ENCODE measurements at places on chromosomes 2 and 18.

DNA sequence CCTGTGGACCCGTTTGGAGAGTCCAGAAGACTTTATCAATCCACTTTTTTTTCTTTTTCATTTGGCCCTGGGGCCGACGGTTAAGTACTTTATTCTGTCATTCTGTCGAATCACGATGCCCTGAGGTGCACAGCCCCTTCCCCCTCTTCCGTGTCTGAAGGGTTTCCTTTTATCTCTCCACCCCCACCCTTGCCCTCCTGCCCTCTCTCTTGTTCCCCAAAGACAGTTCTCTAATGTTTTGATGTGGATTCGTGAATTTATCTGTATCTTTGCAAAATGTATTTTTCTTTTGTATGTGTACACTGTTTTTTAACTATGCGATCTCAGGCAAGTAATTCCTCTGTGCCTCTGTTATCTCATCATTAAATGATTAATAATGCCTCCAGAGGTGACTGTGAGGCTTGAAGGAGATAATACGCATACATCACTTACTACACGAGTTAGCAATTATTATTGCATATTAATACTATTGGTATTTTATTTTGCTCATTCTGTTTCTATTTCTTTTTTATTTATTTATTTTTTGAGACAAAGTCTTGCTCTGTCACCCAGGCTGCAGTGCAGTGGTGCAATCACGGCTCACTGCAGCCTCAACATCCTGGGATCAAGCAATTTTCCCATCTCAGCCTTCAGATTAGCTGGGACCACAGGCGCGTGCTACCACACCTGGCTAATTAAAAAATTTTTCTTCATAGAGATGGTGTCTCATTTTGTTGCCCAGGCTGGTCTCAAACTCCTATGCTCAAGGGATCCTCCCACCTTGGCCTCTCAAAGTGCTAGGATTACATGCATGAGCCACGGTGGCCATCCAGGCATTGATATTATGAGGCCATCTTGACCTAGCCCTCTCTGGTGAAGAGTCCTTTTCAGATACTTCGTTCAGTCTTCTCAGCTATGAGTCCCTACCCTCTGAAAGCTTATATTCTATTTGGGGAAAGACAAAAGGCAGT lies 1.4 kb upstream of the CASP8 start:
- no peak for DNase-seq

DNA sequence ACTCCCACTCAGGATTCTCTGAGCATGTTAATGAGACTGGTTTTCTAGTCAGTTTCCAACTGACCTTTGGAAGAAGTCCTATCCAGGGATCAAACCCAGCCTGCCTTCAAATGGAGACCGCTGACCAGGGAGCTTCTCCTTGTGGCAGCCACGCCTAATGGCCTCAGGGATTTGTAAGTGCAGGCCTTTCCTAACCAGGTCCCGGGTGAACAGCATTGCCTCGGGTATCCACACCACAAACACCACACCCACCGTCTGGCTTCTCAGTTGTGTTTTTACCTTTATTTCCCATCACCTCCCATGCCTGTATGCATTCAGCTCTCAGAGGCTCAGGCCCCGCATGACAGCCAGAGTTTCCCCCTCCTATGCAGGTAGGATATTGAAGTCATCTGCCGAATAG lies 406.3 kb upstream of the HS6ST1 start:
- DNase-seq = no peak

- DNase-seq = no peak
These were observed 288.9 kb upstream of the ETAA1 start for GRCh38 chr2:67108231-67108630.

DNA sequence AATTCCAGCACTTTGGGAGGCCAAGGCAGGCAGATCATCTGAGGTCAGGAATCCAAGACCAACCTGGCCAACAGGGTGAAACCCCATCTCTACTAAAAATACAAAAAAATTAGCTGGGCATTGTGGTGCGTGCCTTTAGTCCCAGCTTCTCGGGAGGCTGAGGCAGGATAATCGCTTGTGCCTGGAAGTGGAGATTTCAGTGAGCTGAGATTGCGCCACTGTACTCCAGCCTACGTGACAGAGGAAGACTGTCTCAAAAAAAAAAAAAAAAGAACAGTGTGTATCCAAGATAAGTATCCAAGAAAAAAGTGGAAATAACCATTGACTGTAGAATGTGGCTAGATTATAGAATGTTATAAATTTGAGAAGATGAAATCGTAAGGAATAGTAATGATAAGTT lies 142.1 kb downstream of the FAM124B start:
- DNase-seq = no peak

- DNase-seq = no peak
These were observed 291.4 kb upstream of the LRRTM4 start for GRCh38 chr2:77813599-77813998.

- DNase-seq = no peak
These were observed 695.3 kb downstream of the SATB2 start for GRCh38 chr2:198762441-198762840.

GRCh38 chr2:40556739-40557138 lies 104.8 kb upstream of the SLC8A1 start:
- no peak for DNase-seq

GRCh38 chr18:69490813-69491212 lies 90.1 kb downstream of the DOK6 start:
- no peak for DNase-seq

GRCh38 chr2:8234253-8234652 lies 447.6 kb upstream of the ID2 start:
- DNase-seq = no peak

DNA sequence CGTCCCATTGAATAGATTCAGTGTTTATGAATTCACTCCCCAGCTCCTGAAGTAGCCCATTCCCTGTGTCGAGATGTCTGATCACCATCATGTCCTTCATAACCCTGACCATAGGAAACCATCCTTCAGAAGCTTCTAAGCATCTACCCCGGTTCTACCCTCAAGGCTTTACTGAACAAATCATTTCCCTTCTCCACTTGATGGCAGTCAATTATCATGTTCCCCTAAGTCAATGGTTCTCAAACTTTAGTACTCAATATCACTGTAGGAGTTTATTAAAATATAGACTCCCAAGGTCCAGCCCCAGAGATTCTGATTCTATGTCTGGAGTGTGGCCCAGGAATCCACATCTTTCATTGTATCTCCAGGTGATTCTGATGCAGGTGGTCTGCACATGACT lies 228.4 kb upstream of the SP5 start:
- no peak for DNase-seq

GRCh38 chr18:10057894-10058791 lies 144.3 kb downstream of the VAPA start:
- no peak for DNase-seq

DNA sequence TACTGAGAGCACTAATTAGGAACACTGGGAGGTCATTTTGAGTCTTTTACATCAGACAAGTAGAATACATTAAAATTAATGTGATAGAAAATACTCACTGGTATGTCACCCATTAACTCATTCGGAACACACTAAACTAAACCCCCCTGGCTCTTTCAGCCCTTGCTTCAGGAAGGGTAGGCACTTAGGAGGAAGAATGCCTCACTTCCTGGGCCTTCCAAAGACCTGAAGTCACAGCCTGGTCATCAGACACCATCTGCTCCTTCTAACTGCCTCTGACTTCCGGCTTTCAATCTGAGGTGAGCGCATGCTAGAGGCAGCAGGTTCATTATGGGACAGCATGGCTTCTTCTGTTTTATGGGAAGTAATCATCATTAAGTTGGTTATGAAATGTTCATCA lies 451.4 kb downstream of the PID1 start:
- DNase-seq = no peak

DNA sequence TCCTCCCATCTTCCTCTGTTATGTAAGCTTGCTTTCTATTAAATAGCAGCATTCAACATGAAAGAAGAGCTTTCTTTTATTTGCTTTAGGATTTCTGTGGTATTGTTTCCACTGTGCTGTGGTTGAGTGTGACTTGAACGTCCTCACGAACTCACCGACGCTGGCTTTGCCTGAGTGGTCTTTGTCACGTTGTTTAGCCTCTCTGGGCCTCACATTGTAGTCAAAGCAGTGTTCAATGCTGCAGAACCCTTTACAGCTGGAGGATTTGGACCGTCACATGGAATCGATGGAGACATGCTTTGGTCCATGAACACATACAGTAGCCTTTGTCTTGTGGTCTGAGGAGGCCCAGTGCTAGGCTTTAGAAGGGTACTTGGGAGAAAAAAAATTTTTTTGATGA lies 66.3 kb downstream of the TANC1 start:
- no peak for DNase-seq

DNA sequence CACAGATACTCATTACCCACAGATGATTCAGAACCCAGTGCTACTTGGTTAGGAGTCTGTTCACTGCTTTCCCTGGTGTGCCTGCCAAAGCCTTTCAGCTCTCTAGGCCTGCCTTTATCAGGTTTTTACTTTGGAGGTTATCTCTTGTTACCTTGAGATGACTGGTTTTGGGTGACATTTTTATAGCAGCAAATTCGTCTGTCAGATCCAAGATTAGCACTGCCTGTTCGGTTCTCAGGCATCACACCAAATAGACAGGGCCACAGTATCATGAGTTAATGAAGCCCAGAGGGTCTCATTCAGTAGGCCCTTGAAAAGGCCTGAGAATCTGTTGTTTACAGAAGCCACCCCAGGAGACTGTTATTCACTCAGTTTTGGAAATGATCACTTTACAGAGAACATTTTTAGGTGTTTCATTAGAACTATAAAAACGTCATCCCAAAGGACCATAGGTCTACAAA lies 121.2 kb downstream of the OSBPL6 start:
- no peak for DNase-seq

DNA sequence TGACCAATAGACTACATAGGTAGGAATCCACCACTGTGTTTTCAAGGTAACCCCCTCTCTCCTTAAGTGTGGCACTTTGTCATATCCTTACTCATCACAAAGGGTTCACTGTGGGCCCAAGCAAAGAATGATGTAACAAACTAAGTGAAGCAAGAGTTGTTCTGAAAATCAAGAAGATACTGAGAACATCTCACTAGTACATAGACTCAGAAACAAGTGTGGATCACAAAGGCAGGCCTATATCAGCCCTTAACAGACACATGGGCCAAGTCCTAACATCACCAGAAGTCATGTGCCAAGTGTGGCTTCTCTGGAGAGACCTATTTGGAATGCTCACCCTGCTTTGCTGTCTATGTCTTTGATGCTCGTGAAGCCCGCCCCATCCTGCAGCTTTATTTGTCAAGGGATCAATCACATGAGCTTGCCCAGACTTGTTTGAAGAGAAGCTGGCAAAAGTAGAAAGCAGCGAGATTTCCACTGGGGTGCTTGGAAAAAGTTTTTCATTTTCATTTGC lies 131.2 kb upstream of the TTC39C start:
- no peak for DNase-seq

- DNase-seq = no peak
These were observed 22.7 kb upstream of the INHBB start for GRCh38 chr2:120323214-120323613.
